NCI-H226 (cell line): ENCODE measurements at places on chromosomes 4 and X.

DNA sequence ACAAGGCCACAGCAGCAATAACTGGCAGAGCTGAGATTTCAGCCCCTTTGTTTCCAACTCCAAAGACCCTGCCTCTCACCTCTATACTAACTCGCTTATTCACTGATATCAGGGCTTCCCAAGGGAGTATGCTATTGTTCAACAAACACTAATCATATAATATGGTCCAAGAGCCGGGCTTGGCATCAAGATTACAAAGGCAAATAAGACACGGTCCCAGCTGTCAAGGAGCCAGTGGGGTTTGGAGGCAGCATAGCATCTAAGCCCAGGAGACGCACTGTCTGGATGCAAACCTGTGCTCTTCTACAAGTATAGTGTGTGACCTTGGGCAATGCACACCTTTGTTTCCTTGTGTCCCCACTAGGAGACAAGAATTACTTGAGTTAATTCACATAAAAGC, 28.7 kb downstream of the PAPSS1 start:
- no peak for DNase-seq

- peak; percentile 36 for DNase-seq
Measured at GRCh38 chr4:182521011-182521410, 277.8 kb downstream of the TENM3 start.

DNA sequence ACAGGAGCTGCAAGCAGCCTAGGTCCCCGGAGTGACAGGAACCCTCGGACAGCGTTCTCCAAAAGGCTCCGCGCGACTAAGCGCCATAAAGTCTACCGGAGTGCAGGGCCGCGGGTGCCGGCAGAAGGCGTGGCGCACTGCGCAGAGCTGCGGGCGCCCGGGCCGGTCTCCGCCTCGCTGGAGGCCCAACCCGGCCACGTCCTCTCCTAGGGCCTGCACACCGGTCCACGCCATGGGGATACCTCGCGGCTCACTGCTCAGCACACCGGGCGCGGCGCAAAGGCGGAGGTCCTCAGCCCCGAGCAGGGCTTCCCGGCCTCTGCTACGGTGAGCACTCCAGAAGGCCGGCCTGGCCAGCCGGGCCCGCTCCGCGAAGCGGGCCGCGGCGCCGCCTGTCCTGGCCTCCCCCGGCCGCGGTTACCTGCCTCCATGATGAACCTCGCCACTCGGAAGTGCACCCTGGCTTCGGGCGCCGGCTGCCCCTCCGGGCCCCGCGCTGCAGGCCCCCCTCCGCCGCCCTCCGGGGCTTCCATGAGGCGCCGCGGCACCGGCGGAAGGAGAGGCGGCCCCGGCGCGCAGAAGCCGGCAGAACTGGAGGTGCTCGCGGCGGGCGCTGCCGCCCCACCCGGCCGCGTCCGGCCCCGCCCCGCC, at the start of gene CCNQ:
Gene CCNQ (minus strand): TSS at position 599 of the 651 bp plus-strand sequence. CDS start 66 bp downstream, at position 533.
- no peak for DNase-seq

DNA sequence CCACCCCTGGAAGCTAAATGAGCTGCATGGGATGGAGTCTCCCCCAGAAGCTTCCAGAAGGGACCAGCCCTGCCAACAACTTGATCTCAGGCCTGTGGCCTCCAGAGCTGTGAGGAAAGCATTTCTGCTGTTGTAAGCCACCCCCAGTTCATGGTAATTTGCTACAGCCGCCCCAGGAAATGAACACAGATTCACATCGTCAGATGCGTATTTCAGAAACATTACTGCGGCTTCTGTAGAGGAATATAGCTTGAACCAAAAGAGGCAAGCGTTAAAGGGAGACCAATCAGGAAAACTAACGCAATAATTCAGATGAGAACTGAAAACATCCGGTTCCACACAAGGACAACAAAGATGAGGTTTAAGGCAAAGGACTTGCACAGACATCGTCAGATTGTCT, 128.4 kb upstream of the TBL1X start:
- DNase-seq, result no peak

DNA sequence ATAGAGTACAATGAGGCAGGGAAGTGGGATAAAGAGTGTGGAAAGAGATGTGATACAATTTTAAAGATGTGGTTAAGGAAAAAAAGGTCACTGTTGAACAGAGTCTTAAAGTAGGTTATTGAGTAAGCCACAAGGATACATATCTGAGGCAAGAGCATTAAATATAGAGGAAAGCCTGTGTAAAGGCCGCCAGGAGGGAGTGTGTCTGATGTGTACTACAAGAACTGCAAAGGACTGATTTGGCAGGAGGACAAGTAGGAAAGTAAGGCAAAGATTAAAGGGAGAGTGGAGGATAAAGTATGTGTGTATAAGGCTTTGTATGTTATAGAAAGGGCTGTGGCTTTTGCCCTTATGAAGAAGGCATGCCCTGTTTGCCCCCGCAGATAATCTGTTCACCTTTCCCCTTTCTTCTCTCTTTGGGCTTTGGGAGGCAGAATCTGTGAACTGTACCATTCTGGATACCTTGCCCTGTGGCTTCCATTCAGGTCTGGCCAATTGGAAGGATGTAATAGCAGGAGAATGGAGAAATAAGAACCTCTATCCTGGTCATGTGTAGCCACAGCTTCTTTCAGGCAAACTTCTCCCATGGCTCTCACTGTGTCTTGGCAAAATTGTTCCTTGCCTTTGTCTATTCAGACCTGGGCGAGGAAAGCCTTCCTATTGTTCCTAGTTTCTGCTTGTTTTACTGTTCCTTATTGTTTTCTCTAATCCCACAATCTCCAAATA, 68.9 kb upstream of the FAM47B start:
- no peak for DNase-seq

DNA sequence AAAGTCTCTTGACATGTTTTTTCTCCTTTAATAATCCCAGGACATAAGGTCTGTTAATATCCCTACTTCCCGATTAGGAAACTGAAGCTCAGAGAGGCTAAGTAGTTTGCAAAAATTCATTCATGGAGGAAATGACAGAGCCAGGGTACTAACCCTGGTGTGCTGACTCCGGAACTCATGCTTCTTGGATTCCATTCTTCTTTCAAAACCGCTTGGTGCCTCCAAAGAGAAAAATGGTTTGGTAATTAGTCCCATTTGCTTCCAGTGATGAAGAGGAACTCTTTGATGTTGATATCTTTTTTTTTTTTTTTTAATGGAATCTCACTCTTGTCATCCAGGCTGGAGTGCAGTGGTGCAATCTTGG, 146.9 kb downstream of the PALLD start:
- no peak for DNase-seq

GRCh38 chrX:46686003-46686645, 72.8 kb downstream of the SLC9A7 start:
- DNase-seq, result no peak

DNA sequence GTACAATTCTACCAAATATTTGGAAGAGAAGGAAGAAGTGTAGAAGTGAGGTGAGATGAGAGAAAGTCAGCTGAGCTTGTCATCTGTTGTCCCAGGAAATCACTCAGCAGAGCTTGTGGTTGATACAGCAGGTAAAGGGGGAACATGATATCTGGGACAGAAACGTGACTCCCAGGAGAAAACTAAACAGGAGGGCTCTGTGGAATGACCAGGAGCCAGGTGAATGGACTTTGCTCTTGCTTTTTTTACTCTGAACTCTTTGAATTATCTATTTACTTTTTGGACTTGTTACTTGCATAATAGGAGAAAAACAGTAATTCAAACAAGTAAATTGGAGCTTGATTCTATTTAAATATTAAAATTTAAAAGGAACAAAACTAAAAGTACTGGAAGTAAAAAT, 555.6 kb upstream of the FRG1 start:
- DNase-seq, result no peak

DNA sequence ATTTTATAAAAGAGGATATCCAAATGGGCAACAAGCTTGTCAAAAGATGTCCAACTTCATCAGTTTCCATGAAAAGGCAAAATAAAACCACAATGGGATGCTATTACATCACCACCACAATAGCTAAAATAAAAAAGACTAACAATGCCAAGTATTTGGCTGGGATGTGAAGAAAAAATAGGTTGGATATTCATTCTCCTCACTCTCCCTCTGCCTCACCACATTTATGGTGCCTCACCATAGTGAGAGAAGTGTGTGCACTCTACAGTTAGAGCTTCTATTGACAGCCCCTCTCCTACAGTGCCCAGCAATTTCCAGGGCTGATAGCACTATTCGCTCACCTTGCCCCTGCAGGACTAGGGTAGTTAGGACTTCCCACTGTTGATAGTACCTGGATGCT, 25.5 kb downstream of the VEGFC start:
- DNase-seq, result peak; percentile 9

DNA sequence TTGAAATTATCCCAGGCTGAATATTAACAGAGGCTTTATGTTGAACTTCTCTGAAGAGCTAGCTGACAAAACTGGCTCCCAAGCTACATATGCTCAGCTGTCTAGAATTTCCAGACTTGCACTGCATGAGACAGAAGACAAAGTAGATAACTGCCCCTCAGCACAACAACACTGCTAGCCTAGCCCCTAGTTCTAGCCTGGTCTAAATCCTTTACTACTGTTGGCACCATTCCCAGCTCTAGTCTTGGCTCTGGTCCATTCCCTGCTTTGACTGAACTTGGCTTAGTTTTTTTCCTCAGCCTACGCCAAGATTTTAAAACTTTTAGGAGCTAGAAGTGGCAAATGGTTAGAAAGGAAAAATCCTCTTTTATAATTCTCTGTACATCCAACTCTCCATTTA, 7.6 kb upstream of the OPHN1 start:
- peak; percentile 61 for DNase-seq

GRCh38 chr4:73259571-73260090, 1.0 kb upstream of the ANKRD17 start:
- DNase-seq, result no peak

GRCh38 chrX:140764401-140764919, 54.9 kb downstream of the LINC00632 start:
- no peak for DNase-seq

DNA sequence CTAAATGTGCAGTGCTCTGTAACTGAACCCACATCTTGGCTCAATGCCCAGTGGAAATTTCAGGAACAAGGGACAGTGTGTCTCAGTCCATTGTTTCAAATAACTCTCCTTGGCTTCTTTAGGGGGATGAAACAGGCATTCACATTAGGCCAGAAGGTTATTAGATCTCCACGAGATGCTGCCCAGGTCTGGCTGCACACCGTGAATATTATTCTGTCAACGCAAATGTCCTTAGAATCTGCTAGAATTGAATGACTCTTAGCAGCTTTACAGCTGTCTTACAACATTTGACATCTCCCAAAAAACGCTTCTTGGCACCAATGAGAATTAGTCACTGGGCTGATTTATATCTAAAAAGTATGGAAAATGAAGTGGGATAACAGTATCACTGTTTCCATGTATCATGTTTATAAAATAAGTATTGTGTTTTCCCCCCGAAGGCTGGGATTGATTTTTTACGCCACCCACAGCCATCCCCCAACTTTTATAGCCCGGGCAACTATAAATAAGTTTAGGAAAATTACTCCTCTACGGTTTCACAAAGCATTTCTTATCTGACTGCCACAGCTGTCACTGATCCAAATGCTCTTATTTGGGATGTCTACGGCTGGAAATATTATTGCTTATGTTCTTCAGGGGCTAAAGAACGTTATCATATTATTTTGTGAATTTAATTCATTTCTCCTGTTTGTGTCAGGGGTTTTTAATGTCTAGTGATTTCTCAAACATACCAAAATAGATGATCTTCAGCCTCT, 559.7 kb upstream of the FAT1 start:
- no peak for DNase-seq

DNA sequence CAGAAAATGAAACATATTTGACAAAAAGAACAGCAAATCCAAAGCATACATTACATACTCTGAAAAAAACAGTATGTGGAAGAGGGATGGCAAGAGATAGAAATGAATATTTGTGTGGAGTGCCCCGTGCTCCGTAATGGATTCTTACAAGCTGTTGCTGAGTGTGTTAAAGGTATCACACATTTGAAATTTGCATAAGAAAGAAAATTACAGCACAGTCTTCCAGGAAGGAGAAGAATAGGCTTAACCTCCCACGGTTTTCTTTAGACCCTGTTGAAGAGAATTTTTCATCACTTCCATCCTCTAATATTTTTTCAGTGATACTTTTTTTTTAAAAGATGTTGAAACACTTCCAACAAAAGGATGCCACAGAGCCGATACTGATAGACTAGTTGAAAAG, 1489.4 kb downstream of the RAPGEF2 start:
- no peak for DNase-seq

DNA sequence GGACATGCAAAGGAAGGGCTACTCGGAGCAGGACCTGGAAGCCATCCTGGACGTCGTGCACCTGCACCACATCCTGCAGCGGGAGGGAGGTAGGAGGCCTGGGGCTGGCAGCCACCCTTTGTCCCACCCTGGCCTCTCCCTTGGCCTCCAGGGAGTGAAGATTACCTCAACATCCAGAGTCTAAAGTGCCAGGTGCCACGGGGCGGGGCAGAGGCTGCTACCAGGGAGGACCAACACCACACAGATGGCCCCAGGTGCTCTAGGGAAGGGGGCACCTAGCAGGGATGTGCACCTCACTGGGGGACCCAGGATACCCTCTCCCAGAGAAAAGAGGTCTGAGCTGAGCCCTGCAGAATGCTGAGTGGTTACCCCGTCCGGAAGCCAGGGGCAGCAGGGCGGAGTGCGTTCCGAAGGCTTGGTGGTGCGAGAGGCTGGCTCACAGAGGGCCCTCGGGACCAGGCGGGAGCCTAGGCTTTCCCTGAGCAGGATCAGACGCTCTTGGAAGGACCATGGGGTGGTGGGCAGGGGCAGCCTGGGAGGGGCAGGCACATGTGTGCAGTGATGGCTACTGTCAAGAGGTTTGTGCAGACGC, 16.1 kb downstream of the ABCD1 start:
- no peak for DNase-seq

DNA sequence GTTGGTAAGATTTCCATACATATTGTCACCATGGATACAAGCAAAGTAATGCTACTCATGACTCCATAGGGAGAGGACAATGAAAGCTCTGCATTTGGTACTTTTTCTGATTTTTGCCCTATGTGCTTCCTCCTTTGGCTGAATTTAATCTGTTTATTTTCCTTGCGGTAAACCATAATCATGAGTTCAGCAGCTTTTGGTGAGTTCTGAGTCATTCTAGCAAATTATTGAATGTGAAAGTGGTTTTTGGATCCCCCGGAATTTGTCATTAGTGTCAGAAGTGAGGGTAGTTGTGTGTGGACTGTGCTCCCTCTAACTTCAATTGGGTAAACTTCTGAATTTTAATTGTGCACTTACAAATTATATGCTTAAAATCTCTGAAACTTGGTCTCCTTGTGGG, 170.3 kb downstream of the MOSPD2 start:
- no peak for DNase-seq

GRCh38 chr4:11487868-11488544, 59.3 kb upstream of the HS3ST1 start:
- DNase-seq, result no peak

DNA sequence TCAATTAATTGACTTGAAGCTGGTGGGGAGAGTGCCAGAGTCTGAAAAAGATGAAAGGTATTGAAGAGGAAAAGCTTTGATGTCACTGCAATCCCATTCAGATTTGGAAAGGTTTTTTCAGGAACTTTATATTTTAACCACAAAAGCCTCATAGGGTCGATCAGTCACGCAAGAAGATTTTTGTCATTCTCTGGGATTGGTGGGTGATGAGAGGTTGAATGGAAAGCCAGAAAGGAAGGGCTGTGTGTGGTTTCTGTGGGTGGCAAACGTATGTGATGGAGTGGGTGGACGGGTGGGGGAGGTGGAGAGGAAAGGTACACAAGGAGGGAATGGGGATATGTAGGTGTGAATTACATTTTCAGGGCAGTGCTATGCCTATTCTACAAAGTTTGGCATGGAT, 173.8 kb upstream of the SCML1 start:
- DNase-seq, result no peak
